ENCODE measurements at places on chromosomes 11 and 22.
A peak's percentile ranks its signal among the peaks of the same experiment; 100 is the strongest.

DNA sequence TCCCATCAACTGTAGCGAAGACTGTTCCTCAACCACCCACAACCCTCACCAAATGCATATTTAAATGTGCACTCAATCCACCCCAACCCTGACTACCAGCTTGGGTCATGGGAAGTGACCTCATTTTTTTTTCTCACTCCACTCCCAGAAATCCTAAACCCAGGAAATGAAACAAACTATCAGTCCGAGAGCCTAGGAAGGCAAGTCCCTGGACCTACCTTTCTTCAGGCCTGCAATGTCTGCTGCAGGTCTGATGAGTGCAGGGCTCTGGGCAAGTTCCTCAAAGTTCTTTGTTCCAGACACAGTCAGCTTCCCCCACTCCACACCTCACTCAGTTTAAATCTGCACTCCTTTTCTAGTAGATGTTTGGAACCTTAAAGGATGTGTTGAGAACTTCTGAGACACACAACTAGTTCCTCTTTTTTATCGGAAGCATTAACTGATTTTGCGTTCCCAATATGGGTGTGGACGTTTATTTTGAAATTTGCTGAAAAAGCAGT lies at the start of gene MS4A4E:
Gene MS4A4E (minus strand): TSS at position 398 of the 500 bp plus-strand sequence. CDS start 13,082 bp downstream, outside the sequence.
- no peak for DNase-seq

GRCh38 chr11:69080257-69080995 lies 31.7 kb downstream of the TPCN2 start:
- DNase-seq, result peak; percentile 12

GRCh38 chr11:112247201-112247600 lies 13.5 kb downstream of the PLET1 start:
- DNase-seq, result no peak

DNA sequence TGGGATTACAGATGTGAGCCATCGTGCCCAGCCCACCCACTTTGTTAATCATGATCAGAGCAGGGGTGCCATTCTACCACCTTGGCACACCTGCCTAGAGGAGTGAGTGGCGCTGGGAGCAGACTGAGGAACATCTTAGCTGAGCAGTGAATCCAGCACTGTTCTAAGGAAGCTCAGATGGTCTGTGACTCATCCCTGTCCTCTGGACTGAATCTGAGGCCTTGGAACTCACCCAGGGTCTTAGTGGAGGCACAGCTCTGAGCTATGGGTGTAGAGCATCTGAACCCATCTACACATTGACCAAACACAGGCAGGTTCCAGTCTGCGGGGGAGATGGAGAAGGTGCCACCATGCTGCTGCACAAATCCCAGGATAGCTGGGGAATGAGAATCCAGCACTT lies 14.9 kb downstream of the PGAP2 start:
- DNase-seq, result no peak

- DNase-seq, result no peak
These were observed 65.1 kb downstream of the PRSS23 start for GRCh38 chr11:86865436-86865835.

DNA sequence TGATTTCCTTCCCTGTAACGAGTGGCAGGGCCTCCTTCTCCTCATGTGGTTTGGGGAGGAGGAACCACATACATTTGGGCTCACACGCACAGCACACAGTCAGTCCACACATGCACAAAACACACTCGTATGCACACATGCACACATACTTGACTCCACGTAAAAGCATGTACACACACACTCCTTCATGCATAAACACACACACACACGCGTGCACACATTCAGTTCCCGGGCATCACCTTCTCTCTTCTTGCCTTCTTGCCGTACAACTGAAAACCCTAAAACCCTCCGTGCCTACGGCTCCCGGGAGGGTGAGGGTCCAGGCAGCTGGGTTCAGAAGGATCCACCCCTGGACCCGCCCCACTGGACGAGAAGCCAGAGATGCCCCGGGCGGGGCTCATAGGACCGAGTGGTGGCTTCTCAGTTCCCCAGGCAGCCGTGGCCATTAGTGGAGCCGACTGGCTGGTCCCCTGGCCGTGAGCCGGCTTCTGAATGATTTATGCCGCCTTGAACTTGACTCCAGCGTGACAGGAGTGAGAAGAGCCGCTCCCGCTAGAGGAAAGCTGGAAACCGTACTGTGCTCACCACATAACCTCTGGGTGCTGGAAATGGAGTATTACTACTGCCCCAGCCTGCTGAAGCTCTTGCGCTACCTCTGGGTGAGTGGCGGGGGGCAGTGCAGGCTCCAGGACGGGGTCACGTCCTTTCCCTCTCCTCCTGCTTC lies 117.4 kb downstream of the KIAA1671 start:
- no peak for DNase-seq
